Aorta (tissue), 5 donors: ENCODE measurements at places on chromosomes 1 and 21. TPM values are rescaled to one million over a fixed set of nuclear protein-coding genes. Genes with fewer than 3 reads are reported as not detected.

DNA sequence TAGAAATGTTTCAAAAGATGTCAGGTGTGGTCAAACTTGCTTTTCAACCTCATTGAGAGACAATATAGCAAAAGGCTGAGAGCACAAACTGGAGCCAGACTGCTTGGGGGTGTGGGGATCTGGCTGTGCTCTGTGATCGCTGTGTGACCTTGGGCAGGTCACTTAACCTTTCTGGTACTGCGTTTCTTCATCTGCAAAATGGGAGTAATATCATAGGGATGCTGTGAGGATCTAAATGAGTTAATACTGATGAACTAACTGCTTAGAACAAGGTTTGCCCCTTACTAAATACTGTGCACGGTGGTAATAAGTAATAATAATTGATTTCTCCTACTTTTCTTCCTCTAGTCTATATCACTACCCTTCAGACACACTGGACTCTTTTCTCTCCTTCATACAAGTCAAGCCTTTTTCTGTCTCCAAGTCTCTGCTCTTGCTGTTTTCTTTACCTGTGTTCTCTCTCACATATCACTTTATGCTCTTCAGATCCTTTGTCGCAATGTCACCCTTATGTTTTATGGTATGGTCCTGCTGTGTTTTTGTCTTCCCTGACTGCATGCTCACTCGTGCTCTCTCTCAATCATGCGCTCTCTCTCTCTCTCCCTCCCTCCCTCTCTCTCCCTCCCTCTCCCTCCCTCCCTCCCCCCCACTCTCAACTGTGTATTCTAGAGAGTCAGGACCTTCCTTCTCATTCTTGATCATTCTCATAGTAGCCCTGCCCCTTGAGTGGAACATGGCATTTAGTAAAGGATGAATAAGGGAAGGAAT, 3.3 kb downstream of the MGST3 start:
- DNase-seq: no peak

OR2L5 gene
- total RNA-seq: 0.24 TPM

GRCh38 chr1:160357286-160358002, 9.4 kb upstream of the NHLH1 start:
- DNase-seq: no peak

CRYBG2 gene
- total RNA-seq: not detected

- no peak for DNase-seq
Measured at GRCh38 chr1:61518670-61519400, 206.1 kb downstream of the TM2D1 start.

KCNE1 gene
- total RNA-seq: 7.2 TPM

ERICH3 gene
- 0.42 TPM for total RNA-seq

GRCh38 chr21:45330851-45331261, 43.2 kb upstream of the POFUT2 start:
- DNase-seq: peak; percentile 65
